Thoracic aorta (tissue), 2 donors: ENCODE measurements at places on chromosomes 4 and X. TPM values are rescaled to one million over a fixed set of nuclear protein-coding genes. Genes with fewer than 3 reads are reported as not detected.

The PITX2 gene
- total RNA-seq, result not detected

The SPATA4 gene
- total RNA-seq, result not detected

The PCYT1B gene
- total RNA-seq, result 0.63 TPM

The FOXP3 gene
- total RNA-seq, result not detected

The ARHGAP36 gene
- not detected for total RNA-seq

The TMEM35A gene
- total RNA-seq, result 0.68 TPM

The KIAA1210 gene
- total RNA-seq, result not detected

The TBX22 gene
- total RNA-seq, result not detected

The CT45A3 gene
- not detected for total RNA-seq

The CSAG3 gene
- not detected for total RNA-seq

DNA sequence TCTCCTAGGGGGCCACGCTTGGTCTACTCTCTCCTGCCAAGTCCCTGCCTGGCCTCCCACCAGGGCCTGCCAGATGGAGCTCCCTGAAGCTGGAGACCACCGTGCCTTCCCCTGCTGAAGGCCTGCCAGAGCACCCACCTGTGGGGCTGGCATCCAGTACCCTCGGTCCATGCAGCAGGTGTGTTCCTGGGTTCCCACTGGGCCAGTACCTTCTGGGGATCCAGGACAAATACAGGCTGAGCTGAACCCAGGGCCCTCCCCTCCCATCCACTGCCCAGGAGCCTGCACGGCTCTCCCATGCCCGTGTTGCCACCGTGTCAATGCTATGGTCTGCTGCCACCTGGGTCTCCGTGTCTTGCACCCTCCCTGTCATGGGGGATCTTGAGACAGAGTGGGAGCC lies 68.8 kb downstream of the ABLIM2 start:
- DNase-seq, result no peak

GRCh38 chr4:173932701-173933100 lies 350.8 kb downstream of the FBXO8 start:
- no peak for DNase-seq

GRCh38 chr4:8260656-8261111 lies 8.9 kb upstream of the HTRA3 start:
- no peak for DNase-seq

GRCh38 chr4:151359576-151359975 lies 34.2 kb upstream of the SH3D19 start:
- DNase-seq, result no peak

DNA sequence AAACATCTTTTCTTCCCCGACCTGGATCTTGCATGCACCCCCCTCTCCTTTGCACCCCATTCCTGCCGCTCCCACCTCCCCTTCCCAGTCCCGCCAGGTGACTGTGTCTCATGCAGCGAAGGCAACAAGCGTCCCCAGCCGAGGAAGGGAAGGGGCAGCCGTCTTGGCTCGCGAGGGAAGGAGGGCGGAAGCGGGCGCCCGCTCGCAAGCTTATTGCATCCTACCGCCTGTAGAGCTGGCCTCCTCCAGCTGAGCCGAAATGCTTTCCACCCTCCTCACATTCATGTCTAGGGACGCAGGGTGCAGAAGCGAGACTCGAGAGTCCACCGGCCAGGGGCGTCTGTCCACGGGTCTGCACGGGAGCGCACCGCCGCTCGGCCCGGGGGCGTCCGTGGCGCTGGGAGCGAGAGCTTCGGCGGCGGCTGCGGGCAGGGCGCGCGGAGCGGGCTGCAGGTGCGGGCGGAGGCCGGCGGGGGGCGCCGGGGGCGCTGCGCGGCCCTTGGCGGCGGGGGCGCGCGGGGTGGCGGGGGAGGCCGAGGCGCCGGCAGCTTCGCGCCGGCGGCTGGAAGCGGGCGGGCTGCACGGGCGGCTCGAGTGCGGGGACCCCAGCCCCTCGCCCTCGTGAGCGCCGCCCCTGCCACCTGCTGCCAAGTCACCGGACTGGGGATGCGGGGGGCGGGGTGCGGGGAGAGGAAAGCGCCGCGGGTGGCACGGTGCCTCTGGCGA lies at the start of gene KCNIP4:
Gene KCNIP4 (minus strand): TSS at position 426 of the 726 bp plus-strand sequence.
- no peak for DNase-seq

DNA sequence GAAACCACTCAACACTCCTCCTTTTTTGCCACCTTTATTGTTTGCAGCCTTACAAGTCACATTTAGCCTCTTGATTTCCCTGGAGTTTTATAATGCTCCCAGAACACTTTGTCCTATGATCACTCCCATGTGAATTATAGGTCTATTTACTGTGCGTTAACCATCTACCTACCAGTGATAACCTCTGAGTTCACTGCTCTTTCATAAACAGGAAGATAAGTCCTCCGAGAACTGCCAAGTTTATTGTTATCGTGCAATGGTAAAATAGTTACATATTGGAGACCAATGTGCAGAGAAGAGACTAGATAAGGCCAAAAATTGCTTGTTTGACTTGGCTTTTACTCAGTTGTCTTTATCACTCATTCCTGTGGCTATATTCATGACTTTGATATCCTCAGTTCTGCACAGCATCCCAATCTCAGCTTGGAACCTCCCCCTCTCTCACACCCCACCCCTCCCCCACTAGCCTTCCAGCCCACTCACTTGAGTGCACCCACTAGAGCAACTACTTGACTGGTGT lies 12.9 kb upstream of the NUDT9 start:
- DNase-seq, result no peak

GRCh38 chr4:151426513-151426912 lies 17.5 kb downstream of the FHIP1A start:
- no peak for DNase-seq

- no peak for DNase-seq
Observed at GRCh38 chr4:80535551-80535950, 200.0 kb downstream of the CFAP299 start.

DNA sequence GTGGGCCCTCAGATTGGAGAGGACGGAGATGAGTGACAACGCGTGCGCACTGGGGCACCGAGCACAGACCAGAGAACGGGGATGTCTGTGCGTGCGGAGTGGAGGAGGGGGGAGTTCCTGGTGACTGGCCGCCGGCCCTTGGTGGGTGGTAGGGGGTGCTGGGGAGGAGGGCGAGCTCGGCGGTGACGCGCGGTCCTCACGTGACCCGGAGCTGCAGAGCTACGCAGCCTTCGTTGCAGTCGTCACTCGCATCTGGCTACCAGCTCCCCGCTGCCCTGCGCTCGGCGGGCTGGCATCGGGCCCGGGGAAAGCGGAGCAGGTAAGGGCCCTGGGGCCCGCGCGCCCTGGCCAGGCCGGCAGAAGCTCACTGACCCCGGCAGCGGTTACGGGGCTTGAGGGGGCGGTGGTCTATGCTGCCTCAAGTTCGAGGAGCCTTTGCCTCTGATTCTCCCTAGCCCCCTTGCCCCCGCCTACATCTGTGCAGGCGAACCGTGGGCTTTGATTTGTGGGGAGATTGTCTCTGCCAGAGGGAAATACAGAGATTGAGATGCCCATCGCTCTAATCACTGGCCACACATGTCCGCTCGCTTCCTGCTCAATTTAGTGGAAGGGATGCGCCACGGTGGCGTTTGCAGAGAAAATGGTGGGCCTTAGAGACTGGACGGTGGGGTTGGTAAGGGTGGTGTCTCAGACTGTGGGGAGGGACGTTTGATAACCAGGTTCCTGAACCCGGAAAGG lies at the start of gene ARMCX4:
Gene ARMCX4 (plus strand): TSS at position 245 of the 738 bp plus-strand sequence. CDS start 3,134 bp downstream, outside the sequence.
- DNase-seq, result no peak

DNA sequence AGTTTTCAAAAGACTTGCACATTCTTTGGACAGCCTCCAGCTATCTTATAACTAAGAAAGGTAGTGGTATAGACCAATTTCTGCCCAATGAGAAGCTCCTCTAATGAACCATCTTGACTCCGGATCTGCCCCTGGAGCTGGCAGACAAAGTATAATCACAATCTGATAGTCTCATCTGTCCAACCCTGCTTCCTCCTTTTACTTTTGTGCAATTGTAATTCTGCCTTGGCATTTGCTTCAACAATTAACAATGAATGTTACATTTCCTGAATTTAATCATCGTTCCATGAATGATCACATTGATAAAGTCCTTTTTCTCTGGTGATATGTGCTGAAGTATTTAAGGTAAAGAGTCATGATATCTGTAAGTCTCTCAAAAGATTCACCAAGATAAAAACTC lies 27.8 kb downstream of the FRYL start:
- no peak for DNase-seq

GRCh38 chr4:152619556-152619955 lies 60.2 kb downstream of the TMEM154 start:
- DNase-seq, result no peak

DNA sequence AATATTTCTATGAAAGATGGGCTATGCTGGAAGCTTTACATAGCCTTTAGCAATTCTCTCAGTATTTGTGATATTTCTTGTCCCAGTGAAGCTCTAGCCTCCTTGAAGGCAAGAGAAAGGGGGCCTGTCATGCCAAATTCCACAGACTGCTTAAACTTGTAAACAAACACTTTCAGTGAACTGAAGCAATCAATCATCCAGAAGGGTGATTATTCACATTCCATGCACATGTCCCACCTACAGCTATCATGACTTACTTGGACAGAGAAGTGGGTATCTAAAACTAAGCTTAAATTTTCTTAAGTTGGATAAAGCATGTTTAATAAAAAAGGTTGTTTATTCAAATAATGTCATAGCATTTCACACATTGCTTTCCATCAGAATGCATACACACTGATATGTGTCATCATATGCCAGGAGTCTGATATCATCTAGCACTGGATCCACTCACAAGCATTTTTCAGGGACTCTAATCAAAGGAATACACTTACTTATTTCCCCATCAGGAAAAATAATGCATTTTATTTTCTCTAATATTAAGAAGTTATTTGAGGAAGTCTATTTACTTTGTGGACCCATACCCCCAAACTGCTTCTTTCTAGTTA lies 1.2 kb upstream of the FSTL5 start:
- no peak for DNase-seq

GRCh38 chr4:103429283-103429682 lies 231.1 kb upstream of the CENPE start:
- no peak for DNase-seq

DNA sequence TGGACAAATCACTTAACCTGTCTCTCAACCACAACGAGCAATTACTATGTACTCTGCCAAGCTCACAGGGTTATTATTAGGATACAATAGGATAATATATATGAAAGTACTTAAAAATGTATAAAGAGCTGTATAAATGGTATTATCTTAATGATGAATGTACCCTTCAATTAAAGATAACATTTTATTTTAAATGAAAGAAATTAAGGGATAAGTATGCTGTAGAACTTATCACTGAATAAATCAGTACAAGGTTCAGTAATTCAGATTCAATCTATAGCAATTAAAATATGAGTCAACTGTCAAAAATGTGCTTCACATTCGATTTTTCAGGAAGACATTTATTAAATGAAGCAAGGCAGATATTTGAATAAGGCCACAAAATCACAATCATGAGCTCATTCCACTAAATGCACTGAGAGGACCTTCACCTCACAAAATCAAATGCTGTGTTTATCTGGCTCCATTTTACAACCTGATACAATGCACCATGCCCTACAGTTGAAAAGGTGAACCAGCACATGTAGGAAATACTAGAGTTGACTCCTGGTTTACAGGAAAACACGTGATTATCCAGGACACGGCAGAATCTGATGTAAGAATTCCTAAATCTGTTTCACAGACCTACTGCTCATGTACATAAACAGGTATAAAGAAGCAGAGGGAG lies 4.4 kb downstream of the LRCH2 start:
- no peak for DNase-seq

DNA sequence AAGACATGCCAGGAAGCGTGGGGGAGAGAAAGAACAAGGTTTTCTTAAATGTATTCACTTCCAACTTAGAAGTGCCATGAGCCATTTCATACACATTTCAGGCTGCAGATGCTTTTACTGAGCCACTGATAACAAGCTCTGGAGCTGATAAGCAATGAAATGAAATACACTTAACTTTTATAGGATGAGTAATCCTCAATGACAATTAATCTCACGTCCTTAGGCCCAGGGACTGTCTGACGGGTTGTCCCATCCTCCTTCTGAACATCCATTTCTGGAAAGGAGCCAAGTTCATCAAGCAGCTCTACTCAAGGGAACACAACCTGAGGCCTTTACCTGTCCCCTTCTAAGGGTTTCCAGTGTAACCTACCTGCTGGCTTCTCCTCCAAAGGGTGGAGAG lies 121.2 kb downstream of the PARM1 start:
- no peak for DNase-seq

DNA sequence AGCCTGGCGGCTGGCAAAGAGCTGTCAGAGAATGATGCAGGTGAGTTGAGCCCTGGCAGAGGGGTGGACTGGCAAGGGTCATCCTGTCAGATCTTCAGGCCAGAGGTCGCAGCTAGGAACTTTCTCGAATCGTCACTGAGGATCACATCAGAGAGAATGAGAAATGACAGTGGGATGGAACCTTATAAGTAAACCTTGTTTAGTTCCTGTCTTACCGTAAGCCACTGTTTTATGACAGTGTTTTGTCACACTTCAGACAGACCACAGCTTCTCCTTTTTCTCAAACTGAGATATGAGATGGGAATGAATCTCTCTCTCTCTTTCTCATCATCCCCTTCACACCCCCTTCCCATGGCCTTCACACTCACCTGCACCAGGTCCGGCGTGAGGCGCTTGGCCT lies 9.3 kb downstream of the DIPK2B start:
- no peak for DNase-seq

DNA sequence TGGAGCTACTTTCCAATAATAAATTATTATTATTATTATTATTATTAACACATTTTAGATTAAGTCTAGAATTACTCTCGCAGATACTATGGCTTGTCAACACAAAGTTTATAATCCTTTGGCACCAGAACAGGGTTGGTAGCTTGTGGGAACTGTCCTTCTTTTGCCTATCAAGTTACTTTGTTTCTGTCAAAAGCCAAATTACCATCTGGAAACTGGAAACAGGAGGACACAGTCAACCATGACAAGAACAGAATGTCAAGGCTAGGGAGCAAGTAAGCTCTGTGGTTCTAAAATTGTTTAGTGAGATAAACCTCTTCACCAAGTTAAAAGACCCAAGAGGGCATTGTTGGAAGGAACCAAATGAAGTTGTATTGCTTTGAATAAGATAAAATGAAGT lies 42.5 kb downstream of the DGKK start:
- DNase-seq, result no peak

DNA sequence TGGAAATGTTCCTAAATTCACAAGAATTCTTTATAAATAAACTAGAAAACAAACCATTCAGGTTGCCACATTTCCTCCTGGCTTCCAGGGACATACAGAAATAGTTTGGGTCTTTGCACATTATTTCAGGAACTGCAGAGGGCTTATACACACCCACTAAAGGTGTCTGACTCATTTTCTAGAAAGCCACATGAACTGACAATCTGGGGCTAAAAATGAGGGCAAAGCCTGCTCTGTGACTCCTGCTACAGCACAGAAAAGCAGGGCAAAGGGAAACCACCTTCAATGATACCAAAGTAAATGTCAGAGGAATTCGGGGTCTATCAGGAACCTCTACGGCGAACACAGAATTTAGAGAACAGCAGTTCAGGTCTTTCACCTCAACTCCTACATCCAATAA lies 112.2 kb upstream of the MAP3K15 start:
- DNase-seq, result no peak
